ENCODE measurements at places on chromosomes 6 and 20. TPM values are rescaled to one million over a fixed set of nuclear protein-coding genes. Genes with fewer than 3 reads are reported as not detected.

DNA sequence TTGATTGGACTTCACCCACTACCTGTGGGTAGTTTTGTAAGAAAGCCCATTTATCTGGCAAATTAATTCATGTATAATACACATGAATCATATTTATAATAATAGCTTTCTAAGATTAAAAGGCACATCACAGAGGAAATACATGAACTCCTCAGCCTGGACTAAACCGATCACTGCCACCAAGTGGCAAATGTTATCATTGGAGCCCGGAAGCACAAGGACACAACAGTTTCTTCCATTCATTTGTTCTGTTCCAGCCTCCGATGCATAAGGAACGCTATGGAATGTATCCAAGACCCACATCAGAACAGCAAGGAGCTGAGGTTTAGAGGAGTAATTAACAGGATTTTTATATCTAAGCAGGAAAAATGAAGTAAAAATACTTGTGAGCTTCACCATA, 13.9 kb upstream of the IPCEF1 start:
- peak; percentile 22 for DNase-seq

GRCh38 chr20:49115564-49115963, 69.5 kb downstream of the CSE1L start:
- DNase-seq: no peak

- DNase-seq: no peak
Observed at GRCh38 chr6:147551976-147552375, 43.5 kb downstream of the SAMD5 start.

The ZC2HC1B gene
- not detected for total RNA-seq

DNA sequence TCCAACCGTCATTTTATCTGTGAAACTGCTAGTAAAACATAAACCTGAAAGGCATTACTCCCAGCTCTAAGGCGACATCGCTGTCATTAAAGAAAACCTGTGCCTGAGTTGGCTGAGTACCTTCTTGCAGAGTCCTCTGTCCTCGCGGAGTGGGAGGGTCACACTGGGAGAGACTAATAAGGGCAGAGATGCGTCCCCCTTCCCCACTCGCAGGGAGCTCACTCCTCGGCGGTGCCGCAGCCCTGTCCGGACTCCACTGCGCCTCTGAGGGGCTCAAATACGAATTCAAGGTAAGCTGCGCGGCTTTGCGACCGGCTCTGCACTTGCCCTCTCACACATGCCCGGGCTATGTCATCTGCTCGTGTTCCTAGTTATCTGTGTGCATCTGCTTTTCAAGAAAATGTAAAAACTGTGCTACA, at the start of gene COL19A1:
Gene COL19A1 (plus strand): TSS at position 206 of the 419 bp plus-strand sequence. CDS start 13,012 bp downstream, outside the sequence.
- DNase-seq: no peak

DNA sequence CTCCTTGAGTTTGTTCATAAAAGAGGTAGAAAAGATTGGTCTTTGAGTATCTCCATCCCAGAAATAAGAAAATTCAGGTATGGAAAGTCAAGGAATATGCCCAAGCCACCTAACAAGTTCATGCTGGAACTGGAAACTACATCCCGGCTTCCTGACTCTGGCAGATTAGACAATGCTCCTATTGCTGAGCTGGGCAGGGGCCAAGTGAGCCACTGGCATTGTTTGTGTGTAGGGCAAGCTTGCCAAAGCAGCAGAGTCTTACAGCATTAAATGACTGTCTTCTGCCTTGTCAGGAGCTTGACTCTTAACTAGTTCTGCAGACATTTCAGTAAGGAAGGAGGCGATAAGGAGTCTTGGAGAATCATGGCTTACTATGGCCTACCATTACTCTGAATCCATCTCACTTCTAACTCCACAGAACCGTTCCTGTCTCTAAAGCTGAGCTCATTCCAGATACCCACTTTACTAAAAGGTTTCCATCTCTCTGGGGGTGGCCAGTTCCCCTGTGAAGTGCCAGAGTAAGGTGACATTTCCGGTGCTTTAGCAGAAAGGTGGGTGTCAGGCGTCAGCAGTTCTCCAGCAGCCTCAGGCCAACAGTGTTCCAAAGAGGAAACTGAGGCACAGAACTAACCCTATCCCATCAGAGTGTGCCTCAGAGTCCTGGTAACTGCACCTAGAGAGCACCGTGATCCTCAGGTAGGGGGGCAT, 30.1 kb downstream of the PRDM1 start:
- DNase-seq: no peak

DNA sequence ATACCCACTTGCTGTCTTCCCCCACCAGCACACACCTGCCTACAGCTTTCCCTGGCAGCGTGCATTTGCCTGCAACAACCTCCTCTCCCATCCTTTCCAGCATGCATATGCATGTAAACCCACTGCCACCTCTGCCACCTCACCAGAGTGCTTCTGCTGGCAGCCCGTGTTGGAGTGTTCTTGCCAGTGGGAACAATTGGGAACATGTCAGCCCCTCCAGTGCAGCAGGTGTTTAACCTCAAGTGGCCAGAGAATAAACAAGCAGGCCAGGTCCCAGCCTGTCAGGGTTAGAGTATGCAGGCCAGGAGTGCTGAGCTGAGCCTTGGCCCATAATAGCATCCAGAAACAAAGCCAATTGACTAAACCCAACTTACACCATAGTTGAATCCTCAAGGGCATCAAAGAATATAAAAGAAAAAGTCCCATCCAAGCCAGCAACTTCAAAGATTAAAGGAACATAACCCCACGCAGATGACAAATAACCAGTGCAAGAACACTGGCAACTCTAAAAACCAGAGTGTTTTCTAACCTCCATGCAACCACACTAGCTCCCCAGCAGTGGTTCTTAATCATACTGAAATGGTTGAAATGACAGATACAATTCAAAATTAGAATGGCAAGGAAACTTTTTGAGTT, 1212.1 kb upstream of the CITED2 start:
- no peak for DNase-seq

DNA sequence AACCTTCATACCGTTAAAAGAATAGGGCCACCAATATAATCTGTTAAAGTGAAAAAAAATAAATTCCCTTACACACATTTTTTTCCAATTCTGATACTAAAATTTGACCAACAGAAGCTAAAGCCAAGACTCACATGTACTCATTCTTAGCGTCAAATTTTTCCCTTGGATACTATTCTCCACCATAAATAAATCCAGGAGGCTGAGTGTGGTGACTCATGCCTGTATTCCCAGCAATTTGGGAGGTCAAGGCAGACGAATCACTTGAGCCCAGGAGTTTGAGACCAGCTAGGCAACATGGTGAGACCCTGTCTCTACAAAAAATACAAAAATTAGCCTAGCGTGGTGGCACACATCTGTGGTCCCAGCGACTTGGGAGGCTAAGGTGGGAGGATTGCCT, 43.9 kb downstream of the SCML4 start:
- no peak for DNase-seq

- no peak for DNase-seq
Observed at GRCh38 chr6:82915666-82916065, 150.0 kb downstream of the UBE3D start.

- no peak for DNase-seq
Observed at GRCh38 chr20:20450521-20450920, 82.6 kb downstream of the INSM1 start.

DNA sequence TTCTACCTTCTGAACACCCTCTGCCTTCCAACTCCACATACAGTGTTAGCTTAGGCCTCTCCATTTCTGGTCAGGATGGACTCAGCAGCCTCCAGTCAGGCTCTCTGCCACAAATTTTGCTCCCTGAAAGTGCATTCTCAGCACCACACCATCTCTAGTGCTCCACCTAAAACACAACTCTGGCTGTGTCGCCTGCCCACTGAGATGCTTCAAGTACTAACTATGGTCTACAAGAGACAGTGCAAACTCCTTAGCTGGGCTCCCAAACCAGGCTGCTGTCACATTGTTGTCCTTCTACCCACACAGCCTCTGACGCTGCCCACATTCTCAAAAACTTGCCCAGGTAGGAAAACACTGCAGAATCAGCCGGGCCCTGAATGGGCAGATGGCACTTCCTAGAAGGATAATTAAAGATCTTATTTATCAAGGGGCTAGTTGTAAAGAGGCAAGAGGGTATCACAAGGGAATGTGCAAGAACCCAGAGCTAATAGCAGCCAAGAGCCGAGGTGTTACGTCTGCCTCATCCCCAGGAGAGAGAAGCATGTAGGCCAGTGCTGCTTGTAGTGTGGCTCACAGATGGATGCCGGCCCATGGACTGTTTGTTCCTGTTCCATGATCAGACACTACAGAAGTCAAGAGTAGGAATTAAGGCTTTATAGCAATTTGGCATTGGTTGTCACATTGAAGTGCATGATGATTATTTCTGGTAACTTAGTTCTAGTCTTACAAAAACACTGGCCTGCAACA, 189.7 kb downstream of the LRFN2 start:
- no peak for DNase-seq

- no peak for DNase-seq
Observed at GRCh38 chr6:90445533-90446108, 141.3 kb downstream of the MAP3K7 start.

Measured in NCI-H460 (cell line).